AML-193 (cell line): ENCODE measurements at places on chromosomes 12 and 14.
A peak's percentile ranks its signal among the peaks of the same experiment; 100 is the strongest.

DNA sequence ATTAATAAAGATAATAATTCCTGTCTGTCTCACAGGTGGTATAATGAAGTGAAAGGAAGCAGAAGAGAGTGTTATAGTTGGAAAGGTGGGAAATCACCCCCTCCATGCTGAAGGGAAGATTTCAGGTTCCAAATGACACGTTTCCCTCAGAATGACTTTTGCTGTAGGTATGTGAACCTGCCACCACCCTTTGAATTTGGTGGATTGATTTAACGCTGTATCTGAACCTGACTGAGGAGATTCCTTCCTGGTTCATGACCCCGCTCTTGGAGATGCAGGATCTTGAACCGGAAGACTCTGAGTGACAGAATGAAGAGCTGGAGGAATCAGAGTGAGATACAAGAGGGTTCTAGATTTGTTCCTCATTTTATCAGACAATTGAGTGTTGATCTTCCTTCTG lies 20.3 kb upstream of the EMP1 start:
- no peak for DNase-seq

DNA sequence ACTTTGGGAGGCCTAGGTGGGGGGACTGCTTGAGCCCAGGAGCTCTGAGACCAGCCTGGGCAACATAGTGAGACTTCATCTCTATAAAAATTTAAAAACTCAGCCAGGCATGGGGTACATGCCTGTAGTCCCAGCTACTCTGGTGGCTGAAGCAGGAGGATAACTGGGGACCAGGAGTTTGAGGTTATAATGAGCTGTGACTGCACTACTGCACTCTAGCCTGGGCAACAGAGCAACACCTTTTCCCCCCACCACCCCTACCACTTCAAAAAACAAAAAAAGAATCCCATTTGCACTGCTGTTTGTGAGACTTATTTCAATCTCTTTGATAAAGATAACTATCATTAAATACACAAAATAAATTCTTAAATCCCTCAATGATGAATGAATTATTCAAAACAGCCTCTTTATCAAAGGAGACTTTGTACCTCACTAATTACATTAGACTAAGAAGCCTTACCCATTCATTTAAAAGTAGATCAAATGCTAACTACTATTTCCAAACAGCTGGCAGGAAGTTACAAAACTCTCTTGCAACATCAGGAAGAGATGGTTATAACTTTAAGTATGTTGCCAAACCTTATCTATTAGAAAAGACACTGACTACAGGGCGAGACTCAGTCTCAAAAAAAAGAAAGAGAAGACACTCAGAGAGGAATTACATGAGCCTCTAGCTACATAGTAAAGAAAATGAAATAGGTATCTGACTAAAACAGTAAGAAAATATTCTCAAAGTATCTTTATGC lies 14.7 kb downstream of the BLTP3B start:
- DNase-seq: peak; percentile 90

- DNase-seq: no peak
Measured at GRCh38 chr12:48185181-48185919, 1.9 kb downstream of the CCDC184 start.

GRCh38 chr12:122421821-122422729 lies at the start of gene CLIP1:
TSS of gene CLIP1 (minus strand) at chr12:122422669. CDS start at chr12:122380452, 42,217 bp downstream.
- DNase-seq: peak; percentile 38

- DNase-seq: no peak
Measured at GRCh38 chr12:125528281-125528680, 463.0 kb downstream of the AACS start.

- no peak for DNase-seq
Measured at GRCh38 chr14:95341115-95341514, 21.4 kb upstream of the CLMN start.

- no peak for DNase-seq
Measured at GRCh38 chr14:36874396-36875138, 212.9 kb downstream of the PAX9 start.

DNA sequence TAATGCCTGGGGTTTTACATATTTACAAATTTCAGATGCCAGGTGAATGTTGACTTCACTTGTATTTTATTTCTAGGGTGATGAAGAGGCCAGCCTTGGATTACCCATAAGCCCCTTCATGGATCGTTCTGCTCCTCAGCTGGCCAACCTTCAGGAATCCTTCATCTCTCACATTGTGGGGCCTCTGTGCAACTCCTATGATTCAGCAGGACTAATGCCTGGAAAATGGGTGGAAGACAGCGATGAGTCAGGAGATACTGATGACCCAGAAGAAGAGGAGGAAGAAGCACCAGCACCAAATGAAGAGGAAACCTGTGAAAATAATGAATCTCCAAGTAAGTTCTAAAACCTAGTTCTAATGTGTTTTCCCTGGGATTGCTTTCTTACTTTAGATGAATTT lies 41.3 kb upstream of the SLCO1C1 start:
- no peak for DNase-seq

- peak; percentile 19 for DNase-seq
Measured at GRCh38 chr12:62258941-62259630, 1.1 kb upstream of the USP15 start.

DNA sequence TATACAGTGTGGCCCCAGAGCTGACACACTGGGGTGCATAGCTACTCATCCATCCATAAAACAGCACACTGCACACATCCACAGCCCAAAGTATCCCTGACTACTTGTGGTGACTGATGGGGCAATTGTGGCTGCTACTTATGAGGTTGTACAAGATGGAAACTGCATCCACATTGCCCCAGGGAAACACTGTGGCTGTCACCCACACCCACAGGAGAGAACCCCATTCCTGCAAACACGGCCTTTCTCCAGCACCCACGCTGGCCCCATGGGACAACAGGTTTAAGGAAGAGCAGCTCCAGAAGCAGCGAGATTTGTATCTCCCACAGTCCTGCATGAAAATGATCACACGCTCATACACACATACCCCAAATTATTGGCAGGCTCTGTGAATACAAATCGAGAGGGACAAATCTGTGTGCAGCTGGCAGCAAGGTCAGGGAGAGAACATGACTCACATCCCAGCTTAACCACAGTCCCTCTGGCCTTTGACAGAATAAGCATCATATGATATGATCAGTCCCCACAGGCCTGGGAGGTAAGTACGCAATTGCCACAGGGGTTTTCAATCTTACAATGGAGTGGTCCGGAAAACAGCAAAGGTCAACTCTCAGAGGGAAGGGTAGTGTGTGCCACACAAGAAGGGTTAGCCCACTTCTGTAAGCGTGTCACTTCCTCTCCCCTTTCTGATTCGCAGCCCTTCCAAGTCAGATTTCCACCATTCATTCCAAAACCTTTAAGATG lies 61.9 kb downstream of the ESR2 start:
- DNase-seq: no peak

DNA sequence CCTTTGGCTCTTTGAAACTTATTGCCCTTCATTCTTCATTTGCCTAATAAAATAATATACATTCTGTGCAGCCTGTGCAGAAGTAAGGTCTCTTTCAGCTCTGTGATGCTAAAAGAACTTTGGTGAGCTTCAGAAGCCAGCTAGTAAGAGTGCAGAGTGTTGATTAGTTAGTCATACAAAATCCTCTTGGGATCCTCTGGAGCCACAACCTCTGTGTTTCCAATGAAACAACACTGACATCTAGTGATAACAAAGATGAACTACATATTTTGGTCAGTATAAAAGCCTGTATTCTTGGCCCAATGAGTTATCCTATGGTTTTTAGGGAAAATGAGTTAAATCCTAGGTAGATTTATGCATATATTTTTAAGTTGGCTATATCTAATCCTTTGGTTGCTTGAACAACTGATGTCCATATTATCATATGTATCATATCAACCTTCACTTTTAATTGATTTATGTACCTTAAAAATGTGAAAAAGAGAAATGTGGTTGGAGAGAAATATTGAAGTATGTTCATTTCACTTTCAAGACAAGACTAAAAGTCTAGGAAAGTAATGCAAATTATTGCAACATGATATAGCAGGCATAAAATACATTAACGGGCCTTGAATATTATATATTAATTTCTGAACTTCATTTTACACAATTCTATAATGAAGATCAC lies 158.4 kb downstream of the KLHL28 start:
- peak; percentile 37 for DNase-seq

DNA sequence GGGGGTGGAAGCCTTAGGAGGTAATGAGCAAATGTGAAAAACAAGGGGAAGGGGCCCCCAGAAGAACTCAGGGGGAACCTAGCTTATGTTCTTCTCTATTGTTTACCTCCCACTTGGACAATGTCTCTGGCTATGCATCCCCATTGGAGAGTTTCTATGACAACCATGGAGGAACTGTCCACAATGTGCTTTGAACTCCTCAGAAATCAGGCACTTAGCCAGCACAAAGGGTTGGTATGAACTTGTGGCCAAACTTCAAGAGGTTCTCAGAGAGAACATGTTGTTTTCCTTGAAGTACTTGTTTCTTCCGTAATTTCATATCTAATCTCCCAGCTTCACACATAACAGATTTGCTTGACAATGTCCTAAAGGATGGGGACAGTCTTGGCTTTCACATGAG lies 202.8 kb upstream of the PELI2 start:
- no peak for DNase-seq

DNA sequence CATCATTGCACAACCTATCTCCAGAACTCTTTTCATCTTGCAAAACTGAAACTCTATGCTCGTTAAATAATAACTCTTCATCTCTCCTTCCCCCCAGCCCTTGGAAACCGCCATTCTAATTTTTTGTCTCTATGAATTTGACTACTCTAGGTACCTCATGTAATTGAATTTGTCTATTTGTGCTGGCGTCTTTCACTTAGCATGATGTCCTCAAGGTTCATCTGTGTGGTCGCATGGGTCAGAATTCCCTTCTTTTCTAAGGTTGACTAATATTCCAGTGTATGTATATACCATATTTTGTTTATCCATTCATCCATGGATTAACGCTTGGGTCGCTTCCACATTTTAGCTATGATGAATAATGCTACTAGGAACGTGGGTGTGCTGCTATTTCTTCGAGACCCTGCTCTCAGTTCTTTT lies 80.1 kb downstream of the PLXNC1 start:
- DNase-seq: no peak

GRCh38 chr14:35959835-35960234 lies 133.7 kb downstream of the BRMS1L start:
- no peak for DNase-seq

DNA sequence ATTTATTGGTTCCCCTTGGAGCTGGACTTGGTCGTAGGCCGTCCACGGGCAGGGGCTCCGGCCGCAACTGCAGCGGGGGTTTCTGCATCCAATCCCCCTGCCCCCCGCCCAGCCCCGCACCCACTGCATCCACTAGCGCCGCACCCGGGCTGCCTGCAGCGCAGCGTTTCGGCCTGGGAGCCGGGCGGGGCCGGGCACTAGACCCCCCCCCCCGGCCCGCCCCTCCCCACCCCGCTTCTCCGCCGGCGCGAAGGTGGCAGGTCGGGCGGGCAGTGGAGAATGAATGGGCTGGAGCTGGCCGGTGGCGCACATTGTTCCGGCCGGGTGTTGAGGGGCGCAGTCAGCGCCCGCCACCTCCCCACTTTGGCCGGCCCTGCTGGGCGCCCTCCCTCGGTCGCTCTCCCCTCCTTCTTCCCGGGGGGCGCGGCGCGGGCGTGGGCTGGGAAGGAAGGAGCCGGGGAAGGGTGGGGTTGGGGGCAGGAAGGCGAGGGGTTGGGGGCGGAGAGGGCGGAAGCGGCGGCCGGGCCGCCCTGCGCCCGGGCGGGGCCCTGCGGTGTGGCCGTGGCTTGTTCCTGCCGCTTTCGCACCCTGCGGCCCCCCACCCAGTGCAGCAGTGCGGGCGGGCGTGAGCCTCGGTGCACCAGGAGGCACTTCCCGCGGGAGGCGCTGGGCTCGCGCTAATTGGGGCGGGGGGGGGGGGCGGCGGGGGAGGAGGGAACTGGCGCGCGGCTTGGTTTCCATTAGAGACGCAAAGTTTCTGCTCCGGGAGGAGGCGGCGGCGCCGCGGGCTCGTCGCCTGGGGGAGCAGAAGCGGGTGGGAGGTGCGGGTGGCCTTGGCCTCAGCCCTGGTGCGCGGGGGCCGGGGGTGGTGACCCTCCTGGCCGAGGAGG lies 841 bp downstream of the CALM1 start:
- DNase-seq: peak; percentile 34

DNA sequence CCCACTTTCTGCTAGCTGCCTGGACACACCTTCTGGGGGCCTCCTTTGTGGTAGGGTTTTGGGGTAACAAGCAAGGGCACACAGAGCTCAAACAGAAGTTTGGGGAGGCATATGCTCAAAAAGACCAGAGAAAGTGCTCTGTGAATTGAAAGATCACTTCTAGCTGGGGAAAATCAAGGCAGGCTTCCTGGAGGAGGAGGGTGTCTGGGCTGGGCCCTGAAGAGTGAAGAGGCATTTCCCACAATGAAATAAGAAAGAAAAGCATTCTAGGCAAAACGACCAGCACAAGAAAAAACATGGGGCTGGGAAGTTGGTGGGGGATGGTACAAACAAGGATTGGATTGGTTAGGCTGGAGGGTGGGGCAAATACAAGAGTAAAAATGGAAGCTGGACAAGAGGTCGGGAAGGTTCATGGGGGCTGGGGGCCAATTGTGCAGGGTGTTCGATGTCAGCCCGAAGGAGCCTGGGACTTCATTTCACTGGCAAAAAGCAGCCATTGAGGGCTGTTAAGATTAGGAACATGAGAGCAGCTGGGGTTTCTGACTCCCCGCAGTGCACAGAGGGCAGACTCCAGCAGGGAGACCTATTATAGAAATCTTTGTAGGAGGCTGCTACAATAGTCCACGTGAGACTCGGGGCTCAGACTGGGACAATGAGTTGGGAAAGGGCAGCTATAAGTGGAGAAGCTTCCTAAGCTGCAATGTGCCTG lies 51.5 kb upstream of the CMKLR1 start:
- no peak for DNase-seq

DNA sequence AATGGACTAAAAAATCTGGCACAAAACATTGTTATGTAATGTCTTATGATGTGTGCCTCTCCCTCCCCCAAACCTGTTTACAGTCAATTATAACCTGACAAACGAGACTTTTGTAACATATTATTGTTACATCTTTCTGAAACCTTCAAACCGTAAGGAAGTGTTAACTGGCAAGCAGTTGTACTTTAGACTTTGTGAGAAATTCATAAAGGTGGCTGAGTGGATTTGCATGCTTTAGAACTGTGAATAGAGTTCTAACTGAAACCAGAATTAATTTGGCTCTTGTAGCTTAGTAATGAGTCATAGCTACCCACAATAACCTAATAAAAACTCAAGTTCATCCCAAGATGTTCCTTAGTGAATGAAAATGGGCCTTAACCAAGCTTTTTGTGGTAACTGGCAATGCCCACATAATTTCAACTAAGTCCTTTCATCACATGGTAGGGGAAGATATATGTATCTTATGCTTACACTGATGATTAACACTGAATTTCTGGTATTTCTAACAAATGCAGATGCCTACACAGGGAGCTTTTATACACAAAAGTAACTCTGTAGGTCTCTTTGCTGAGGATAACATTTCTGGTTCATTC lies 29.7 kb downstream of the RAD9B start:
- DNase-seq: no peak

- DNase-seq: peak; percentile 67
Measured at GRCh38 chr14:23478109-23478759, 8.7 kb downstream of the NGDN start.

DNA sequence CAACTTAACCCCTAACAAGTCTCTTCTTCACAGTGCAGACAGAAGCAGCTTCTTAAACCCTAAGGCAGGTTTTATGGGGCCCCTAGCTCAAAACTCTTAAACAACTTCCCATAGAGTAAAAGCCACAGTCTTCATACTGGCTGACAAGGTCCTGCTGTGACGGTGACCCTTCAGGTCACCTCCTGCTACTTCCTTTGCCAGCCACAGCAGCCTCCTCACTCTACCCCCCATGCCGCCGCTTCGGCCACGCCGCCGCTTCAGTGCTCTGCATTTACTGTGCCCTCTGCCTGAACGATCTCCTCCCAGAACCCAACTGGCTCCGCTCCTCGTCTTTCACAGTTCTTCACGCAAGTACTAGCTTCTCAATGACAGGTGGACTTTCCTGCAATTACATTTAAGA lies 45.5 kb downstream of the ACADS start:
- no peak for DNase-seq
